Germinal center (tissue), 1 donor: ENCODE measurements at places on chromosomes 2 and 18.
A peak's percentile ranks its signal among the peaks of the same experiment; 100 is the strongest.

GRCh38 chr2:73931531-73932500 is 5.1 kb downstream of the DGUOK start:
- no peak for DNase-seq

DNA sequence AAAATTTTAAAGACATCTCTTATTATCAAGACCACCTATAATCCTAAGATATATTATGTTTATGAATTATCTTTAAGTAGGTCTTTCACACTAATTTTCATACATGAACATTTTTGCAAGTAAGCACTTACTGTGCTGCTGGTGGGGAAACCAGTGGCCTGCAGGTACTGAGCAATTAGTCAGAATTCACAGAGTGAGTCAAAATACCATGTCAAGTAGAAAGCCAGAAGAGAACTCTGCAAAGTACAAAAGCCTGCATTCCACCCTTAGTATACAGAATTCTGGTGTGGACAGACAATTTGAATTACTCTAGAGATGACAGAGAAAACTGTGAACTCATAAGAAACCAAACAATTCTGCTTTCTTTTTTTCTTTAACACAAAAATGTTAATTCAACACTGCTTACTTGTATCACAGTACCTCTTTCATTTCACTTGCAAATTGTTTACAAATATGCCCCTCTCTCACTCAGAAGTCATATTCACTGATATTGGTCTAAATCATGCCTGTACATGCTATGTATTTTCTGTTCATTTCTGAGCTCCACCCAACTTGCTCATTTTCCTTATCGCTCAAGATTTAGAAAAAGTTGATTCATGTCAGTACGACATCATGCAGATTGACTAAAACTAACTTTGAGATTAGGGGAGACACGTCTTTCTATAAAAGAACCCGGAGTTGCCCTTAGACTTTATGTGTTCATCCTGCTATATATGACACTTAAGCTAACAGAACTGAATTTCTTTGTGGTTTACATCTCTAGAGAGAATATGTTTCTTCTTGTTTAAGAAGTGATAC is 182.9 kb downstream of the IKZF2 start:
- DNase-seq: no peak

- no peak for DNase-seq
These were observed 276.9 kb upstream of the CHAC2 start for GRCh38 chr2:53490659-53491058.

DNA sequence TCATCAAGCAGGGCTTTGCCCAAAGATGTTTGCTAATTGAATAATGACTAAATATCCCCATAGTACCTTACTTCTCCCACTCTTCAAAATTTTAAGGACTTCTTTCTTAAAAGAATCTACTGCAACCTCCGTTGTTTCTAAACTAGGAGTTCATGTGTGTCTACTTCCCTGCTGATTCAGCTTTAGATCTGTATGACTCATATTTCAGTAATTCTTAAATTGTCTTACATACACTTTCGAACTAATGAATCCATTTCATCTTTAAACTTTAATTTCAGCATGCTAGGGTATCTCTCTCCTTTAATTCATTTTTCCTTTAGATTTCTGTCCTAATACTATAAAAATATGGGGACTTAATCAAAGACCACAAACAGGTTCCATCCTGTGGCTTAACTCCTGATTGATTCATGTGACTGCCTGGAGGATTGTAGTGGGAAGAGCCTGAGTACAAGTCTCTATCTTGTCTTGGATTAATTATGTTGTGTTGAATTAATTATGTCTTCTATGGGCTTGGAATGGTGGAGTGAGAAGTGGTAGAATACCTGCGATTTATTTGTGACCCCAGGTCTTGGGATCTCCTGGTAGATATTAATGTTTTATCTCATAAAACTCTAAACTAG is 24.9 kb upstream of the COL5A2 start:
- no peak for DNase-seq

DNA sequence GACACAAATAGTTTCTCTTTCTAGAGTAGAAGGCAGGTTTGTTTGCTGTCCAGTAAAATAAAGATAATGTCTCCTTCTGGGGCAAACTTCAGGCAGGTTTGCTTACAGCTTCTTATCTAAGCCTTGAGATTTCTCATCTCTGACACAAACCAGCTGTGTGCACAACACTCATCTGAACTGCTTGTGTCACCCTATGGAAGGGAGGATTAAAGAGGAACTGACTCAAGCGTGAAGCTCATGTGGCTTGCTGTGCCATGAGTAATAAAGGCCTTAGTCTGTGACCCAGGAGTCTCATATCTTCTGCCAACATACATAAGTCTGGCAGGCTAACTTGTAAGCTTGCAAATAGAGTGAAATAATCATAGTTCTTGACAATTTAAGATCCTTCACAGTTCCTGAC is 24.2 kb upstream of the CPO start:
- no peak for DNase-seq

DNA sequence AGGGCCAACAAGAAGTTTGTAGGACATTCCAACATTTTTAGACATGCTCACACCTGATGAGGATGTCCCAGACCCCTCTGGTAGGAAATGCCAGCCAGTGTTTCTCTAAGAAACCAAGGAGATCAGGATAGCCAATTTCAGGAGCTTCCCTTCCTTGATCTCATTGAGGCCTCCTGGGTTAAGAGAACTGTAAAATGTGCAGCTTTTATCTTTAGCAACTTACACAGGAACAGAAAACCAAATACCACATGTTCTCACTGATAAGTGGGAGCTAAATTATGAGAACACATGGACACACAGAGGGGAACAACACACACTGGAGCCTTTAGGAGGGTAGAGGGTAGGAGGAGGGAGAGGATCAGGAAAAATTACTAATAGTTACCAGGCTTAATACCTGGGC is 99.6 kb upstream of the MAP2 start:
- DNase-seq: no peak

- DNase-seq: no peak
These were observed 8.6 kb downstream of the CABLES1 start for GRCh38 chr18:23143815-23144261.

- DNase-seq: no peak
These were observed 133.7 kb upstream of the ZFP36L2 start for GRCh38 chr2:43360137-43360536.

DNA sequence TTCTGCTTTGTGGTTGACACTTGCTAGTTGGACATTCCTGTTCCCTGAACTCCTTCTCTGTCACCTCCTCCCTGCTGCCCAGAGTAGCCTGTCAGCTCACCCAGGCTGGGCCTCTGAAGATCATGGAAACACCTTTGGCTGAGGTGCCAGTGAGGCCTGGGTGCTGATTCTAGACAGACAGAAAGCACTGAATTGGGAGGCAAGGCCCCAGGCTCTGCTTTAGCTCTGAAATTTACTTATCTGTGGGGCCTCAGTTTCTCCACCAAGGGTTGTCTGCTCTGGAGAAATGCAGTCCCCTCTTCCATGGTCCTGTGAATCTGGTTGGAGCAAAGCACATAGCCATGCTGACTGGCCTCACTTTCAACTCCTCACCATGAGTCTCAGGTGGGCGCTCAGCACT is 104.6 kb upstream of the SIX3 start:
- DNase-seq: no peak

DNA sequence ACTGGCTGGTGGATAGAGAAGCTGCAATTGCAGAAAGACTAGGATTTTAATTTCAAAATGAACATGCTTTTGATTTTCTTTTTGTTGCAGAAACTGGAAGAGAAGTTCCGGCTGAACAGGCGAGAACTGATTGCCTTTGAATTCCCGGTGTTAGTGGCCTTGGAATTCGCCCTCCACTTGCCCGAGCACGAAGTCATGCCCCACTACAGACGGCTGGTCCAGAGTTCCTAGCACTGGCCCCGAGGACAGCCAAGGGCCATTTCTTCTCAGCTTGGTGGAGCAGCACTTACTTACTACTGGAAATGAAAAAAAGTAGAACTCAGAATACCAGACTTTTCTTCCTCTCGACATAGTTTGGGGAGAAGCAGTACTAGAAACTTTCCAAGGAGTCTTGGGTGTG is 121.9 kb downstream of the CABLES1 start:
- DNase-seq: no peak

GRCh38 chr2:31000970-31001369 is 137.3 kb downstream of the GALNT14 start:
- DNase-seq: no peak

- peak; percentile 73 for DNase-seq
These were observed at the start of gene TMEM37 for GRCh38 chr2:119431155-119431975. TSS of gene TMEM37 (plus strand) at chr2:119431854. CDS start at chr2:119431904, 50 bp downstream.

- no peak for DNase-seq
These were observed 21.2 kb downstream of the TRIB2 start for GRCh38 chr2:12737738-12738485.

DNA sequence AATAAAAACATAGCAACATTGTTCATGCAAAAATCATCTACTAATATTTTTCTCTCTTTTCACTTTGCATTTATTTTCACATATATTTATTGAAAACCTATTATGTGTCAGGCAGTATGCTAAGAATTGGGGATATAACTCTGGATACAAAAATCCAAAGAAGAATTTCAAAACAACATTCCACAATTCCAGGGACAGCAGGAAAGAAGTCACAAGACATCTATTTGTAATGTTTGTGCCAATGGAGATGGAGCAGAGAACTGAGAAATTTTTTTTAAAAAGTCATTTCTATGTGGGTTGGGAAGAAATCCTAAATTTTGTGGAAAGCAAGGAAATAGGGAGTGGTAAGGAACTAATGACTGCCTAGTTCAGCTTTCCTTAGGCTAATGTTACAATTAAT is 128.6 kb upstream of the TLK1 start:
- DNase-seq: no peak

- DNase-seq: no peak
These were observed 207.1 kb downstream of the ACKR3 start for GRCh38 chr2:236776695-236777251.

- no peak for DNase-seq
These were observed 106.3 kb downstream of the ABCA12 start for GRCh38 chr2:215032153-215032552.

- no peak for DNase-seq
These were observed 228.2 kb downstream of the CCDC178 start for GRCh38 chr18:33212363-33212762.

DNA sequence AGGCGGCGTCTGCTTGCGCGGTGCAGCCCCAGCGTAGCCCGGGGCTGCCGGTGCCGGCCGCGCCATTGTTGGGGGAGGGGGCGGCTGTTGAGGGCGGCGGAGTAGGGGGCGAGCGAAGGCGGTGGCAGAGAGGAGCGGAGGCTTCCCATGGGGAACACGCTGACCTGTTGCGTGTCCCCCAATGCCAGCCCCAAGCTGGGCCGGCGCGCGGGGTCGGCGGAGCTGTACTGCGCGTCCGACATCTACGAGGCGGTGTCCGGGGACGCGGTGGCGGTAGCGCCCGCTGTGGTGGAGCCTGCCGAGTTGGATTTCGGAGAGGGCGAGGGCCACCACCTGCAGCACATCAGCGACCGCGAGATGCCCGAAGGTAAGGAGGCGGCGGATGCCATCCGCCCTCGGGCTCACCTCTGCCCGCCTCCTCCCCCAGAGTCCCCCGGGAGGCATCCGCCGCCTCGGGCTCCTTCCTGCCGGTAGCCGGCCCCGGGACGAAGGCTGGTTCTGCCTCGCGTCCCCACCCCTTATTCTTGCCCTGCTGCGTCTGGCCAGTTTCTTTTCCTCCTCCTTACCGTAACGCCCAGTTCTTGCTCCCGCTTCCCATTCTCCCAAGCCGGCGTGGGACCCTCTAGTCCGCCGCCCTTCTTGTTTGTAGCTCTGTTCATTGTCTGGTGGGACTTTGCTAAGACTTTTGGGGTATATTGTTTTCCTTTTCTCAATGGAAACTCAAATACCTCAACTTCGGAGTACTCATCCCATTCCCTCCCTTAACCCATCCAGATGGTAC is 500 bp downstream of the CCNYL1 start:
- DNase-seq: peak; percentile 78

- no peak for DNase-seq
These were observed 154.6 kb upstream of the REV1 start for GRCh38 chr2:99644419-99644787.

DNA sequence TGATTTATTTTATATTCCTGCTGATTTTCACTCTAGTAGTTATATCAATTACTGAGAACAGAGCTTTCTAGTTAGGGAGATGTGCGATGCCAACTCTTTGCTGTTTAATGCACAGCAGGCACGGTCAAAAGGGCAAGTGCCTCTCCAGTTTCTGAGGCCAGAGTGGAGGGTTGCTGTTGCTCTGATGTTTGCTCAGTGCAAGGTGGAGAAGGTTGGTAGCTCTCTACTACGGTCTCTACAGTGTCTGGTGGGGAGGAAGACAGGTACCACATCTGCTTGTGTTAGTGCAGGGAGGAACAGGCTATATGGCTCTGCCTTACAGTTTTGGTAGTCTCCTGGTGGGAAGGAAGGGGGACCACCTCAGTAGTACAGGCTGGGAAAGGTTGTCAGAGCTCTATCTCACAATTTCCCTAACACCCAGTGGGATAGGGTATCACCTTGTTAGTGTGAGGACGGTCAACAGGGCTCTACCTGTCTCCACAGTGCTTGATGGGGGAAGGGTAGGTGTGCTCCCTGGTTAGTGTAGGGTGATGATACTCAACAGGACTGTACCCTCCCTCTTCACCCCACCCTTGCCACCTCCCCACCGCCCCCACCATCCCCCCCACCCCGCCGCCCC is 85.9 kb downstream of the FANCL start:
- DNase-seq: no peak

- no peak for DNase-seq
These were observed 130.1 kb upstream of the PIEZO2 start for GRCh38 chr18:11279461-11279860.

- DNase-seq: no peak
These were observed 54.6 kb upstream of the RASGRP3 start for GRCh38 chr2:33421820-33422219.

DNA sequence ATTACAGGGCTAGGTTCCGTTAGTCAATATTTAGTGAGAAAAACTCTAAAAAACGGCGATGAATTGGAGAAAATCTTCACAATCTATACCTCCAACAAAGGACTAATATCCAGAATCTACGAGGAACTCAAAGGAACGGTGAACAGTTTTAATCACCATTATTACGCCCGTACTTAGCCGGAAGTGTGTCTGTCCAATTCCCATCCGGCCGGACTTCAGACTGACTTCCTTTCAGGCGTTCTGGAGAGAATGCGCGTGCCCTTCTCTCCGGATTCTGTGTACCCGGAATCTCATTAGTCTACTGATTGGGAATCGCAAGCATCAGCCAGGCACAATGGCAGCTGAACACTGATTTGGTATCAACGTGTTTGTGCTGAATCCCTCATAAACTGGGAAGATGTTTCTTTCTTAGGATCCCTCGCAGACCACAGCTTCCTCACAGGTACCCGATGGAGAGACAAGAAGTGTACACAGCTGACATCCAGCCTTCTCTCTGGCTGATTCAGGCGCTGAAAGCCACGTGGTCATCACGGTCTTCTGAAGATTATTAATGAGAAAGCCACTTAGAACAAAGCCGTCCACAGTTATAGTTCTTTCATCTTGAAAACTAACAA is 239.9 kb downstream of the ZNF516 start:
- no peak for DNase-seq

- DNase-seq: no peak
These were observed 32.7 kb downstream of the ARHGAP25 start for GRCh38 chr2:68767031-68767961.

- no peak for DNase-seq
These were observed 82.3 kb downstream of the SS18 start for GRCh38 chr18:26008096-26008495.
